T-helper 1 cell (primary cell): ENCODE measurements at places on chromosomes 7 and 10.

GRCh38 chr10:74891053-74891452, 64.7 kb downstream of the KAT6B start:
- DNase-seq = no peak

DNA sequence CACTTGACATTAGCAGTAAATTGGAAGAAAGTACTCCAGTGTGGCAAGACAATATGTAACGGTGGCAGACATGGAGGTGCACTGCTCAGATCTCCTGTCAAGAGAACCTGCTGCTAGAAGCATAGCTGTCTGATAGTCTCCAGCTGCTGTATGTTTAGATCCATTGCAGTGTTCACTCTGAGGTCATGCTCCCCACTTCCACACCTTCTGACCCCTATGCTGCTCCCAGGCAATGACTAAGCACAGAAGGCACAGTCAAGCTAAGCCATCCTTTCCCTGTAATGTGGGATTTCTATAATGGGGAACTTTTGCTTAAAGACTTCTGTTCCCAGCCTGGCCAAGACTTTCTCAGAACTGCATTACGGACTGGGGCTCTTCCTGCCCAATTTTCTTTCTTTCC, 315.8 kb downstream of the HPSE2 start:
- no peak for DNase-seq

DNA sequence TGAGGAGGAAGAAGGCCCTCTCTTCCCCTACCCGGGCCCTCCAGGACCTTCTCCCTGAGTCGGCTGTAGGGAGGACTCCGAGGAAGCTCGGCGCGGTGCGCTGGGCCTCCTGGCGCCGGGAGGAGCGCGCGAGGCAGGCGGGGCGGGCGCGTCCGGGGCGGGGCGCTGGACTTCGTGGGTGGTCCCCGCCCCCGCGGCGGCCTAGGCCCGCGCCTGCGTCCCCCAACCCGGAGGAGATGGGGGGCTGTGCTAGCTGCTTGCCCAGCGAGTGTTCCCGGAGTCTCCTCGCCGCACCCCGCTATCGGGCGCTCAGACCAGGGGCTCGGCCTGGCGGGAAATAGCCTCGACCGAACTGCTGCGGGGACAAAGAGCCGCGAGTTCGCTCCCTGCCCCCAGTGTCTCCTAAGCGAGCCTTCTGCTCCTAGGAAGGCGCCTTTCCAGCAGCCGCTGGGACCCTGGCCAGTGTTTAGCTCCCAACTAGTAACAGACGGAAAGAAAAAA, 19.2 kb upstream of the SMO start:
- peak; percentile 20 for DNase-seq

DNA sequence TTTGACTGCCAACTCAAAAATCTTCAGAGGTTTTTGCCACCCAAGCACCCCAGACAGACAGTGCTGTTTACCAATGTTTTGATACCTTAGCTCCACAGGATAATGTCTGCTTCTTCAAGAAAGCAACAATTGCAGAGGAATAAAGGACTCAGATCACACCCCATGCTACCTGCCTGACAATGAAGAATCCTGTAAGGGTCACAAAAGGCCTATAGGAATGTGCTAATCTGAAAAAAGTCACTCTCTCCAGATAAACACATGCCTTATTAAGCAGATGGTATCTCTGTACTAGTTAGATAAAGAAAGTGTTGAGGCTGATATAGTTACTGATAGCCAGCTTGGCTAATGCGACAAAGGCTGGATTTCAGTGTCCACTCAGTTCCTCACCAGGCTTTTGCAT, 1076.7 kb upstream of the SORCS1 start:
- no peak for DNase-seq

DNA sequence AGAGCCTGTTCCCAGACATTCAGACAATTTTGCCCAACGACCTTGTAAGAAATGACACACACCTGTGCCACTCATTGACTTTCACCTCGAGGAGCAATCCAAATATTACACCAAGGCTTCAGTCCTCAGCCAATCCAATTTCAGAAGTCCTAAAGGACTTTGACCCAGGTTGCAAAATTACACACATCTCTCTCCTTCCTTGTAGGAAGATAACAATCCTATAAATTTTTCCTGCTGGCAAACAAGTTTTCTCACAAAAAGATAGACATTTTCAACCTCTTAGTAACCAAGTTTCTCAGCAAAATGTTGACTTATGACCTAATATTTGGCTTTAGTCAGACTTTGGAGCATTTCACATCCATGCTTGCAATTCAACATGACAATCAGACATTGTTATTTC, 745.0 kb downstream of the GRID1 start:
- no peak for DNase-seq

GRCh38 chr7:37440738-37441385, 7.8 kb downstream of the ELMO1 start:
- DNase-seq = peak; percentile 77

GRCh38 chr7:41117431-41117830, 585.5 kb downstream of the INHBA start:
- DNase-seq = no peak

DNA sequence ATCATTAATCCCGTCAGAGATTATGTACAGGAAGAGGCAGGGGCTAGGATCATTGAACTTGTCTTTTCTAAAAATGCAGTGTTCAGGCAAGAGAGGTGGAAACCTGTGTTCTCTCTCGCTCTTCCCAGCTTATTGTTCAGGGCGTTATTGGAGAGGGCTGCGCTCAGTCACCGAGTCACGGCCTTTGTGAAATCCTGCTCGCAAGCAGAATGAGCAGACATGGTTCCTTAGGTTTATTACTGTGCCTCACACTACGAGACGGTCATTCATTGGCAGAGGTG, 631 bp upstream of the PRKRIP1 start:
- DNase-seq = no peak

GRCh38 chr7:2582006-2582735, 23.4 kb downstream of the IQCE start:
- no peak for DNase-seq

GRCh38 chr7:18521236-18521589, 25.7 kb downstream of the HDAC9 start:
- DNase-seq = no peak

DNA sequence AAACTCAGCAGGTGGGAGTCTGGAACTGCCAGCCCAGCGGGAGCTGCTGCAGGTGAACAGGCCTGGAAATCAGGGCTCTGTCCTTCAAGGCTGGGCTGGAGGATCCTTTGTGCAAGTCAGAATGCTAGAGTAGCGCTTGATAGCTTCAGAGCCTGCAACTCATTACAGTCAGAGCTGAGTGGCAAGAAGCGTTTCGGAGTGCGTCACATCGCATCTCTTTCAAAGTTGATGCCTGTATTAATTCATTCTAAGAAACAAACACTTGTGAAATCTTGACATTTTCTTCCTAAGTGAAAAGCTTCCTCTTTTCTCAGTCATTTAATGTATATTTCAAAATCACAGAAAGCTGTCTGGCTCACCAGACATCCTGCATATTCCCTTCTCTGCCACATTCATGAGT, 121.2 kb upstream of the NPS start:
- no peak for DNase-seq

- DNase-seq = no peak
Measured at GRCh38 chr7:37817591-37817960, 30.8 kb upstream of the NME8 start.

GRCh38 chr10:97444212-97444611, 1.6 kb downstream of the EXOSC1 start:
- DNase-seq = no peak

DNA sequence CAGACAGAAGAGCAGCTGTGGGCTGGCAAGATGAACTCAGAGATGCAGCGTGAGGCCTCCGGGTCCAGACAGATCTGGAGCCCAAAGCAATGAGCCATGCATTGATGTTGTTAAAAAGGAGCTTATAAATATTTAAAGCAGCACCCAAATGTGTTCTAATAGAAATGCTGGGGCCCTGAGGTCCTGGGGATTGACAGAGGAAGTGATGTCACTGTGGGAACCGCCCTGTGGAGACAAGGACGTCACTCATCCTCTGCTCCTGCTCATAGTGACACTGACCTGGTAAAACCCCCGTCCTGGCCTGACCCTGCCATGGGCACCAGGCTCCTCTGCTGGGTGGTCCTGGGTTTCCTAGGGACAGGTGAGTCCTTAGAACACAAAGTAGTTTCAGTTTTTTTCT, 197.0 kb upstream of the PRSS58 start:
- DNase-seq = peak; percentile 18

DNA sequence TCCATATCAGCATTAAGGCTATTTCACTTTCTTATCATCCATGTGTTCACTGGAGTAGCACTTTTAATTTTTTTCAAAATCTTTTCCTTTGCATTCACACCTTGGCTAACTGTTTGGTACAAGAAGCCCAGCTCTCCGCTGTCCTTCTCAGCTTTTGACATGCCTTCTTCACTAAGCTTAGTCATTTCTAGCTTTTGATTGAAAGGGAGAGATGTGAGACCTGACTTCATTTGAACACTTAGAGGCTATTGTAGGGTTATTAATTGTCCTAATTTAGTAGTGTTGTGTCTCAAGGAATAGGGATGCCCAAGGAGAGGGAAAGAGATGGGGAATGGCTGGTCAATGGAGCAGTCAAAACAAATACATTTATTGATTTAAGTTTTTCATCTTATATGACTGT, 350.0 kb downstream of the CXCL12 start:
- DNase-seq = no peak

- DNase-seq = no peak
Measured at GRCh38 chr7:148084138-148084537, 506.4 kb upstream of the C7orf33 start.

DNA sequence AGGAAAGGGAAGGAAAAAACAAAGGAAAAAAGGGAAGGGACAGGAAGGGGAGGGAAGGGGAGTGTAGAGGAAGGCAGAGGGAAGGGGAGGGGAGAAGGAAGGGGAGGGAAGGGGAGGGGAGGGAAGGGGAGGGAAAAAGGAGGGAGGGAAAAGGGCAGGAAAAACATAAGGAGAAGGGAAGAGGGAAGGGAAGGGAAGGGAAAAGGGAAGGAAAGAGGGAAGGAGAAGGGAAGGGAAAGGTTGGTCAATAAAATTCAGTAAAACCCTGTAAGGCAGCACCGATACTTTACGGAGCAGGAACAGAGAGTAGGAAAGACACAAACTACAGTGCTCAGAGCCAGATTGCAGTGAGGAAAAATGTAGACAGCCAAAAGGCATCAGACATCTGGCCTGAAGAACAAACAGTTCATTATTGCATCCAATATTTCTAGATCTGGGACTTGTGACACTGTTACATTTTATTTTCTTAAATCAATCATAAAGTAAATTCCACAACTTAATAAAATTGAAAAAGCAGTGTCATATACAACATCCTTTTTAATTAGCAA, 322.0 kb downstream of the CRPPA start:
- no peak for DNase-seq

DNA sequence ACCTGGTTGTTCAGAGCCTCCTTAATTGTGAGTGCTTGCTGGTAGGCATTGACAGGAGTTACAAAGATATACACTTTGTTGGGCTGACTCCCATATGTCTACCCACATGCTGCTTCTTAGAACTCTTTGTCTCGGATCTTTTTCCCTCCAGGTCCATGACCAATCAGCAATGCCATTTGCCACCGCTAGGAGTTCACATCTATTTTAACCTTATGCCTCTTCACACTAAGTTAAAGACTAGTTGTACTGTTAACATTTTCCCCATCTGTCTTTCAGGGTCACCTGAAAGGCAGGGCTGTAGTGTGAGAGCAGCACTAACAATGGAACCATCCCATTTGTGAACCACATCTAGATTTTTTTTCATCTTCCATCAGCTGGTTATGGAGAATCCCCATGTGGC, 226.7 kb upstream of the NPY start:
- no peak for DNase-seq

- DNase-seq = no peak
Measured at GRCh38 chr10:84547616-84548015, 219.2 kb downstream of the CCSER2 start.

GRCh38 chr7:146635205-146636032, 518.8 kb downstream of the CNTNAP2 start:
- DNase-seq = no peak

GRCh38 chr10:12782537-12782936, 219.0 kb downstream of the CCDC3 start:
- DNase-seq = no peak

- DNase-seq = no peak
Measured at GRCh38 chr10:59910867-59911266, 4.5 kb upstream of the CCDC6 start.

- DNase-seq = no peak
Measured at GRCh38 chr10:93580828-93581227, 14.4 kb downstream of the FFAR4 start.
